ENCODE measurements at places on chromosomes 11 and 22.

DNA sequence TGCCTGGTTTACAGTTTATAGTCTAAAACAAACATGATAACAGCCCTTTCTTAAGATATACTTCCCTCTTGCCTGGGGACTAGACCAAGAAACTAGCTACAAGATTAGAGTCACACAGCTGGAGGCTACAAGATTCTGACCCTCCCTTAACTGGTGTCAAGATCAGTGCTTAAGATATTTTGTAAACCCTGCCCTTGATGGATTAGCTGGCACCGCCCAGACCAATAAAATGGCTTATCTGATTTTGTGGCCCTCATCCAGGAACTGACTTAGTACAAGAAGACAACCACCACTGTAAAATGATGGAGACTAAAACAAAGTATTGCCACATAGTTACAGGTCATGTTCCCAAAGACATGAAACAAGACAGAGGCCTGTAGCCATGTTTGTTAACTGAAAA lies 53.4 kb downstream of the FAM181B start:
- no peak for DNase-seq

GRCh38 chr11:43576320-43576802 lies 104.2 kb upstream of the HSD17B12 start:
- DNase-seq, result no peak

DNA sequence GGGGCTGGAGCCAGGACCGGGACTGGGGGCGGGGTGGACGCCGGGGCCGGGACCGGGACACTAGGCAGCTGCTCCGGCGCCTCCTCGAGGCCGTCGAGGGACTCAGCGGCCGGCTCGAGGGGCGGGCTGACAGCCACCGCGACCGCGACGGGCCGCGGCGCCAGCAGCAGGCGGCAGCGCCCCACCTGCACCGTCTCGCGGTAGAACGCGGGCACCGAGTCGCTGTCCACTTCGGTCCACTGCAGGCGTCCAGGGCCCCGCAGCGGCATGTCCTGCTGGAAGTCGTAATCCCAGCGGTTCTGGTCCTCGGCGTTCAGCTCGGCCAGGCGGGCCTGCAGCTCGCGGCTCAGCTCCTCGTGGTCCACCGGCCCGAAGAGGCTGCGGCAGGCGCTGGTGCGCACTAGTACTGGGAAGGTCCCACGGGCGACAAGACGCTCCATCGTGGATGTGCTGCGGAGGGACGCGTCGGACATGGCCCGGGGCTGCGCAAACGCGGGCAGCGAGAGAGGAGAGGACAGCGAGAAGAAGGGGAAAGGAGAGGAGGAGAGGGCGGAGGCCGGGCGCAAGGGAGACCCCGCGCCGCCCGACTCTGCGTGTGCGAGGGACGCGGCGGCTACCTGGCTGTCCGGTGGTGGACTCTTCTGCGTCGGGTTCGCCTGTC lies 428 bp downstream of the CDKN1C start:
- DNase-seq, result no peak

DNA sequence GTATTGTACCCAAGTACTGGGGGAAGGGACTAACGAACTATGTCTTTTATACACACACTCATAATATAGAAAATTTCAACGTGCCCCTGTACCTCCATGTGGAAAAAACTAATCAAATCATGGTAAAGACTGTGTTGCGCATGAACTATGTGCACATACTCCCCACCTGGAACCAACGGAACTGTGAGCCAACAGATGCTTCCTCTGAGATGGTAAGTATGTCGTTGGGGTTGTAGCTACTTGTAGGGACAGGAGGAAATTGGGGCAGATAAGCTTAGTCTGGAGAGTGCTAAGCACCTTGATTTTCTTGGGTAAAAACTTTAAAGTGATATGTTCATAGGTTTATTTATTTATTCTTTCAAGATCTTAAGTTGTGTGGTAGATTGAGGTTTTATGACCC lies 40.1 kb downstream of the GLYAT start:
- no peak for DNase-seq

GRCh38 chr11:70490208-70490607 lies 91.9 kb downstream of the CTTN start:
- no peak for DNase-seq

- no peak for DNase-seq
Measured at GRCh38 chr11:36724742-36725385, 126.8 kb upstream of the RAG2 start.

DNA sequence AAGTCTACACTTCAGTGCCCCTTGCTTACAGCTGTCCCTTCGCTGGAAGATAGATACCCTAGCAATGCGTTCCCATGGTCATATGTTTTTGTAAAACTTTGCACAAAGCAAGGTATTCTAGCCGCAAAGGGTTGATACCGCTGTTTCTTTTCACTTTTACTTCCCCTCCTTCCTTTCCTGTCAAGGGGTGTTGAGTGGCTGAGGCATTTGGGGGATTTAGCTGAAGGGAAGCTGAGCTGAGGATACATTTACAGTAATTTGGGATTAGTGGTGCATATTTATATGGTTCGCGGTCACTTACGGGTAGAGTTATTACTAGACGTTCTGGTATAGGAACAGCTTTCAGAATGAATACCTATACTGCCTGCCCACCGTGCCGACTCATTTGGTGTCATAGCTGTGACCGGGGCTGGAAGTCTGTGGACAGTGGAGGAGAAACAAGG lies 86.9 kb upstream of the WNT11 start:
- DNase-seq, result no peak

- no peak for DNase-seq
Measured at GRCh38 chr11:102680945-102681344, 24.6 kb downstream of the MMP27 start.

GRCh38 chr11:93694557-93694956 lies 33.1 kb downstream of the CEP295 start:
- no peak for DNase-seq

DNA sequence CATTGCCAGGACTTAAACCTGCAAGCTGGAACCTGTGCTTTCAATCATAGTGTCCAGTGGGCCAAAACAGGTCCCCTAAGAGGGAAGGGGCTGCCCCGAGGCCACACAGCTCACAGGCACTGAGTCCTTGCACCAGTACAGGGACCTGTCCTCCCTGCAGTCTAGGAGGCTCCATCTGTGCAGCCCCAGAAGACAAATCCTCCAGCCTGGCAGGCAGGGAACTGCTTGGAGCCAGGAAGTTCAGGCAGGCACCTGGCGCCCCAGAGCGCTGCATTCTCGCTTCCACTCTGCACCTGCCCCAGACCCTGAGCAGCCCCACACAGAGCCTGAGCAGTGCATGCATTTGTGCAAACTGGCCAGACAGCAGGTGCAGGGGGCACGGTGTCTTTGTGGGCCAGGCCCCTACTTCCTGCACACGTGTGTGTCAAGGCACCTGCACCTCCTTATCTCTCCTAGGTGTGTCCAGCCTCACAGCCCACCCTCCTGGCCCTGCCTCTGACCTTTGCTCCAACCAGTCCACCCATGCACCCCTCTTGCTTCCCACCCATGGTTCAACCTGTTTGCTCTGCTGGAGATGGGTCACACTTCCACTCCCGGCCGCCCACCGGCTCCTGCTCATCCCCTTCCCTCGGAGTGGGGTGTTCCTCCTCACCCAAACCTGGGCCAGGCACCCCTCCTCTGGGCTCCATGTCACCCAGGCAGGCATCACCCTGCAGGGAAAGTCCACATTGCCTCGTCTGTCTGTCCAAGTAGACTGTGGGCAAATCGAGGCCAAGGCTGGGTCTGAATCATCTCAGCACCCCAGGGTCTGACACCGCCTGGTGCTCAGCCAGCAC lies 19.0 kb downstream of the LINC01488 start:
- no peak for DNase-seq

- no peak for DNase-seq
Measured at GRCh38 chr11:20652150-20652806, 17.1 kb upstream of the NELL1 start.

GRCh38 chr11:119108146-119108856 lies 1.2 kb downstream of the C2CD2L start:
- peak; percentile 13 for DNase-seq

DNA sequence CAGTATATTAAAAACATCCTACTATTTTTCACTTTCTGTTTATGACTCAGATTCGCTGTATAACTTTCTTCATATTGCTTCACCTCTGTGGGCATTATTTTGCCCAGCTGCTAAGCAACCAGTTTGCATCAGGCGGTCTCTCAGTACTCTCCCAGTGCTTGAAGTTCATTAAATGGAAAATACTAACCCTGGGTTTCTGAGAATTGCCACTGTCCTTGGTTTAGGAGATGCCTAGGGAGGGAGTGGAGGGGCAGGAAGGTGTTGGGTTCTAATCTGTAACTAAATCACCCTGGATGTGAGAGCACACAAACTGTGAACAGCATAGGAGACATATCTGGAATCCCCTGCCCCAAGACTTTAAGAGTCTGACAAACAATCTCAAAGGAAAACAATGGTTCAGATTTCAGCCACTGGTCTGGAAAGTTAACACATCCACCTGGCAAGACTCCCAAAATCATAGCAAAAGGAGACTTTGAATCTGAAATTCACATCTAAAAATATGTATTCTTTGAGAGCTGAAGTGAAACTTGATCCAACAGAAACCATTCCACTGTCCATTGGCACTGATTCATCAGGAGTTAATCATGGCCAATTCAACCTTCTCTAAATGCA lies 540.0 kb downstream of the SOX6 start:
- no peak for DNase-seq

DNA sequence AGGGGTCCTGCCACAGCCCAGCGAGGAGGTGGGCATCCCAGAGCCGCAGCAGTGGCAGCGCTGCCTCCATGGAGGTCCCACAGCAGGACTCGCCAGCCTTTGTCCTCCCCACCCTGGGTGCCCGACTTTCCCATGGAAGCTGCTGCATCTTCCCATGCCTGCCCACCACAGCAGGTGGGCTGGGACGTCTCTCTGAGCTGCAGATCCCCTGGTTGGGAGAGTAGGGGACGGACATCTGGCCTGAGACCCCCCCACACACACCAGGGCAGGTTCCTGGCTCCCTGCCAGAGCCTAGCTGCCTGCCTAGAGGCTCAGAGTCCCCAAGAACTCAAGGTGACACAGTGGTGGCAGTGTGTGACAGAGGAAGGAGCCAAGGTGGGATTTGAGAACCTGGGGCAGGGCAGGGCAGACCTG lies 21.5 kb upstream of the PRR5 start:
- DNase-seq, result no peak

DNA sequence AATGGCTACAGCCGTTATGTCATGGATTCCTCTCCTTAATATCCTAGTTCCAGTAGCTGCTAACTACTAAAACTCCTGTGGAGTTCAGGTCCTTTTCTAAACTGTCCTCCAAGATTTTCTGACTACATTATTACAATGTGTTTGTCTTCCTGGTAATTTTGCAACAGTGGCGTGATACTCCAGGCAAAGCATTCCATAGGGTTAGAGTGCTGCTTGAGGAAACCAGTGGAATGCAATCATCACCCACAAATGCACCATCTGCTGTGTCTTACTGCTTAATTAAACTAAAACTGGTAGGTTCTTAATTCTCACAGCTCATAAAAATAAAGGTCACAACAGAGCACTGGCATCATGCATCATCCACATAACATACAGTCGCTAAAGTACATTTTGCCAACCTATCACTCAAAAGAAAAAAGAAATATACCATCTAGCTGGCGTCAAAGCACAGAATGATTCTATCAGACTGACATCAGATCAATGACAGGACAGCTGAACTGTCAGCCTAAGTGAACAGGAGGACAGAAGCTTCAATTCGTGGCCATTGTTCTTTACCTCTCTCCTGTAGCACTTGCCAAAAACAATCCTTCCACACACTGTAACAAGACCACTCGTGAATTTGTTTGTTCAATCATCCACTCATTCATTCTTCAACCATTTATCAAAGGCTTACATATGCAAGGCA lies 182.5 kb downstream of the CADM1 start:
- no peak for DNase-seq

DNA sequence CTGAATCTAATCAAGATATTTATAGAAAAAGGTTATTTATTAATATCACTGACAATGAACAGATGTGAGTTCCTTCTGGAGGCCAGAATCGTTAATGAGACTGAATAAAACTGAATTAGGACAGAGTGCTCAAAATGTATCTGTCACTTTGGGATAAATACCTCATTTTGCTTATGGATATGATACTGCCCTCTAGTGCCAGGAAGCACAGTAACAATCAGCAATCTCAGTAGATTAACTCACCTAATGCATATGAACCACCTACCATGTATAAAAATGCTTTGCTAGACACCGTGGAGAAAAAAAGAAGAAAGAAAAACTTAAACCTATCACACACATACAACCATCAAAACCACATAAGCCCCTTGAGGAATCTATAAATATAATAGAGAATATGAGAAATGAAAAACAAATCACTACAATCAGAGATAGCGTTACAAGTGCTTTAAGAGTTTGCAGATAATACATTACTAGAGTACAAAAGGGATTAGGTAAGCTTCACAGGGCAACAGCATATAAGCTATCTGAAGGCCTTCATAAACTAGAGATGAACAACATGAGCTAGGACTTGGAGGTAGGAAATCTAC lies 117.4 kb downstream of the SGSM3 start:
- DNase-seq, result no peak

DNA sequence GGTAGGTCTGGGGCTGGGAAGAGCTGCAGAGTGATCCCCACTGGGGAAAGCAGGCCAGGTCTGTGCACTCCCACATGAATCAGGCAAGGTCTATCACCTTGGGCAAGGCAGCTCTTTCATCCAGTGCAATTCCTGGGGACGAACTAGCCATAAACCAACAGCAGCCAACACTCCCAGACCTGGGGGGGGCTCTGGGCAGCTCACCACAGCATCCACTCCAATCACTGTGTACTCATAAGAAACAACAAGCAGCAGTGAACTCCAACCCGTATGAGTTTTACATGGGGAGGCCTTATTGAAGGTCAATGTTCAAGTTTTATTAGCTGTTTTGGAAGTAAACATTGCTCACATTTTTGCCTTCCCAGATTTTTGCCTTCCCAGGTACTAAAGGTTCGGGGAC lies 157.4 kb upstream of the NAV2 start:
- DNase-seq, result no peak

- DNase-seq, result no peak
Measured at GRCh38 chr11:77374611-77375031, 73.1 kb upstream of the GDPD4 start.

DNA sequence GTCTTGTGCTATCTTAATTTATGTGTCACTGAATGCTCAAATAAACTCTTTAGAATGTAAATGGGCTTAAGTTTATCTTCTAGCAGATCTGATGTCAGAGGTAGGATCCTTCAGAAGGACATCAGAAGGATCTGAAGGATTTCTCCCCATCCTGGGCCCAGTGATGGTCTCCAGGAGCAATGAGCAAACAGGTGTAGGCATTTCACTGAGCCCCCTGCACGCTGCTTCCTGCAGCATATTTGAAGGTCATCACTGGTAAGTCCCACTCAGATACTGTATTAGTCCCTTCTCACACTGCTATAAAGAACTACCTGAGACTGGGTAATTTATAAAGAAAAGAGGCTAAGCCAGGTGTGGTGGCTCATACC lies 4.5 kb downstream of the GSTP1 start:
- DNase-seq, result no peak
